ENCODE measurements at places on chromosomes 2 and 18.

- no peak for DNase-seq
These were observed 145.5 kb downstream of the TRABD2A start for GRCh38 chr2:84735389-84735788.

DNA sequence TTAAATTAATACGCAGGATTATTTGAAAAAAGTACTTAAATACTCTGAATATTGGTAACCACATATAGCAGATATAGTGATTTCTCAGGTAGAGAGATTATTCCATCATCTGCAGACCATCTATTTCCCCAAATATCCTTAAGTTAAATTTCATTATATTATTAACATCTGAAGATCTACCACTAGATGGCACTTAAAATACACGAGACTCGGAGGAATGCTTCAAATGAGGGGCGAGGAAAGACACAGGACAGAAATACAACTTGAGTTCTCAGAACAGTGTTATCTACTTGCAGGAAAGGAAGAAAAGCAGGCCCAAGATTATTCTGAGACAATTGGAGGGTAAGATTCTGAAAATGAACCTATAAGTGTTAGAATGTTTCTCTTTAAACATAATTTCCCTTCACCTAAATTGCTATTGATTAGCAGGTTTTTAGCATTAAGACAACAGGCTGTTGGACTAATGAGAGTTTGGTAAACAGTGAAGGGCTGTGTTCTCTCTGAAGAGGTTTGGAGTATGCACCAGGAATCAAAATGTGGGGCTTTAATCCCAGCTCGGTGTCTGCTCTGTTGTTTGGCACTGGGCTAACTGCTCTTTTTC, 76.9 kb upstream of the GCFC2 start:
- no peak for DNase-seq

DNA sequence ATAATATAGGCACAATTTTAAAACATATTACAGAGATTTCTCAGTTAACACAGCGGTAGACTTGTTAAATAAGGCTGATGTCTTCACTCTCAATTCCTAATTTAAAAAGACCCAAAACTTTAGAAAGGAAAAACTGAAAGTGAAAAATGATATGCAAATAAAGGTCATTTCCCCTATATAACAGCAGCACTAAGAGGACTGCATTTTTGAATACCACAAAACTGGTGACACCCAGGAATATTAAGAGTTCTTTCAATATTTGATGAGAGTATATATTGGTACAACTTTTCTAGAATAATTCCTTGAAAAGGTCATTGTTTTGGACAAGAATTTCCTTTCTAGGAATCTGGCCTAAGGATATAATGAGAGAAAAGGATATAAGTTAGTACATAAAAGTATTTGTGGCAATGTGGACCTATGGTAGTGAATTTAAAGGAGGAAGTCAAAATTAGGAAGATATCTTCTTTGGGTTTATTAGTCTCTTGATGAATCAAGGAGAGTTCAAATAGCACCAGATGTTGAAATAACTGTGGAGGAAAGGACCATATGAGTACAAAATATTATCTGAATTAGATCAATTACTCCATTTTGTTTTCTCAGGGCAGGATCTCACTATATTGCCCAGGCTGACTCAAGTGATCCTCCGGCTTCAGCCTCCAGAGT, 70.3 kb downstream of the TMEM237 start:
- DNase-seq = no peak

- DNase-seq = peak; percentile 6
These were observed 244.7 kb downstream of the NBAS start for GRCh38 chr2:15316370-15316814.

GRCh38 chr2:128262315-128263253, 56.1 kb downstream of the HS6ST1 start:
- DNase-seq = no peak

- DNase-seq = no peak
These were observed 222.2 kb upstream of the MEIS1 start for GRCh38 chr2:66212749-66213148.

DNA sequence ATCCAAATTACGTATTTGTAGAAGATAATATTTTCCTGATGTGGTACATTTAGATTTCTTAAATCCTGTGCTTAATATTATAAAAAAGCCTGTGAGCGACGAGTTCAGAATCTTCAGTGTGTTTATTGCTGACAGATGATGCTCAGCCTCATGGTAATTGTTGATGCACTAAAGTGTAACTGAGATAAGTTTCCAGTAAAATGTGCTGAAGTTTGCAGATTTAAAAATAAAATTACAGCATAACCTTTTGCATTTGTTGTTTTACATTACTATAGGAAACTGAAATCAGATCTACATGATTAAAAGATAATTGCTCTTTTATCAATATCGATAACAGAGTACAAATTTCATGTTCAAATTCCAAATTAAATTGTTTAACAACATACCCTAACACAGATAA, 307.6 kb downstream of the FIGN start:
- no peak for DNase-seq

DNA sequence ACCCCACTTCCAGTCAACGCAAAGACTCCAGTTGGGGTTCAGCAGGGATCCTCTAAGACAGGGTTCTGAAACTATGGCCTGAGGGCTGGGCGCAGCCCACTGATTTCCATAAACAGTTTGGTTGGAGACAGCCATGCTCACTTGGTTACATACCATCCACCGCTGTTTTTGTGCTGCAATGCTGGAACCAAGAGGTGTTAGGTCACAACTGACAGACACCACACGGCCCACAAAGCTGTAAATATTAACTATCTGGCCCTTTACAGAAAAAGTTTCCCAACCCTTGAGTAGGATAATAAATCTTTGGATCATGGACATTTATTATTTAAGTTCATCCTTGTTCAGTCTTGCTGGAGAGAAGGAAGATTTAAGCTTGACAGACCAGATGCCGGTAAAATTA, 8.4 kb upstream of the CD226 start:
- DNase-seq = no peak

GRCh38 chr18:39497821-39498220, 1932.2 kb upstream of the CELF4 start:
- no peak for DNase-seq

DNA sequence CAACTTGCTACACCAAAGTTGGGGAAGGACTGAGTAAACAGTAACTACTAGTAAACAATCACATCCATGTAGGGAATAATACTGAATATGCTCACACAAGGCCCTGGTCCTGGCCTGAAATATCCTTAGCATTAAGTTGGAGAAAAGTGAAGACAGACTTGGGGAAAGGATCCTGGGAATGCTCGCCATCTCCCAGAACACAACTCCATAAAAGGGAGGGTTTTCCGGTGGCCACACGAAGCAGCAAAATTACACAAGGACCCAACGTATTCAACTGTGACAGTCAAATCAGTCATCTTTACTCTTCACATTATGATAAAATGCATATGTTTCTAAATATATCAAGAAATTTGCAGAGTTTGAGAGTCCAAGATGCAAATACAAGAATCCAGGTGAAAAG, 7.3 kb downstream of the NEMP2 start:
- no peak for DNase-seq

- no peak for DNase-seq
These were observed 609 bp downstream of the TPGS2 start for GRCh38 chr18:36828157-36828629.

GRCh38 chr2:135831180-135831812, 5.7 kb downstream of the LCT start:
- DNase-seq = no peak

DNA sequence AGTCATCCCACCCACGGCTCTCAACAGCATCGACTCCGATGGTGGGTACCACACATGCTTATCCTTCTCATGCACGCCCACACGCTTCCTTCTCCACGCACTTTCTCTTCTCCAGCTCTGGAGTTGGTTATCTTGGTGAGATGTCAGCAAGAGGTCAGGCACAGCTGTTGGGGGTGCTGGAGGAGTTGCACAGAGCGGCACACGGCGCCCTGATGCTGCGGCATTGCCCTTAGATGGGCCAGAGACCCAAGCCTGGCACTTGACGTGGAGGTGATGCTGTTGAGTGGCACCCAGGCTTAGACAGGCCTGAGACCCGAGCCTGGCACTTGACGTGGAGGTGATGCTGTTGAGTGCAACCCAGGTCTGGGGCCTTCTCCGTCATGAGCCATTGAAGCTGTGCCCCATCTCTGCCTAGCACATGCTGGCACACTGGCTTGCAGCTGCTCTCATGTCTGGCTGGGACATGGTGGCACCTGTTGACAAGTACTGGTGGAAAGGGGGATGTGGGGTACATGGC, 83.2 kb downstream of the DGKD start:
- no peak for DNase-seq
